GM23248 (cell line): ENCODE measurements at places on chromosomes 6 and 20.

DNA sequence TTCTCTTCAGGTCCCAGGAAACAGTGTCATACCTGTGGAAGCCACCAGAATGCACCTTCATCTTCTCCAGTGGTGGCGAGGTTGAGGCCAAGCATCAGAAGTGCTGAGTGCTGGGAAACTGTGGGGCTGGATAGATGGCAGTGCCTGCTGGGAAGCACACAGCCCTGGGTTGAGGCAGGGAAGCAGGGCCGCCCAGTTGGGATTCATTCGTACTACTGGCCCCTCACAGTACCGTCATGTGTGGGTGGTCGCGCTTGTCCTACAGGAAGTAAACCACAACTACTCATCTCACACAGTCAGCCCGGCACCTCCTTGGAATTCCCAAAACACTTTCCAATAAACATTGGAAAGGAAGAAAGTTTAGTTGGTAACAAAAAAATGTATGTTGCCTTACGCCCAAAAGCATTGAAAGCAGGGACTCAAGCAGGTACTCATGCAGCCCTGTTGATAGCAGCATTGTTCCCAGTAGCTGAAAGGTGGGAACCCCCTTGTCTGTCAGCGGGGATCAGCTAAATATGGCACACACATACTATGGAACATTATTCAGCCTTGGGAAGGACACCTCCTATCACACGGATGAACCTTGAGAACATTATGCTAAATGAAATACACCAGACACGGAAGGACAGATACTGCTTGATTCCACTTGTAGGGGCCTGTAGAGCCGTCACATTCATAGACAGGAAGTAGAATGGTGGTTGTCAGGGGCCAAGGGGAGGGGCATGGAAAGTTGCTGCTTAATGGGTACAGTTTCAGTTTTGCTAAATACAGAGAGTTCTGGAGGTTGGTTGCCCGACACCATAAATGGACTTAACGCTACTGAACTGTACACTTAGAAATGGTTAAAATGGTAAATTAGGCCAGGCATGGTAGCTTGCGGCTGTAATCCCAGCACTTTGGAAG is 162.7 kb downstream of the MTHFD1L start:
- DNase-seq = no peak

GRCh38 chr6:127606131-127606562 is 29.2 kb downstream of the C6orf58 start:
- DNase-seq = peak; percentile 57

DNA sequence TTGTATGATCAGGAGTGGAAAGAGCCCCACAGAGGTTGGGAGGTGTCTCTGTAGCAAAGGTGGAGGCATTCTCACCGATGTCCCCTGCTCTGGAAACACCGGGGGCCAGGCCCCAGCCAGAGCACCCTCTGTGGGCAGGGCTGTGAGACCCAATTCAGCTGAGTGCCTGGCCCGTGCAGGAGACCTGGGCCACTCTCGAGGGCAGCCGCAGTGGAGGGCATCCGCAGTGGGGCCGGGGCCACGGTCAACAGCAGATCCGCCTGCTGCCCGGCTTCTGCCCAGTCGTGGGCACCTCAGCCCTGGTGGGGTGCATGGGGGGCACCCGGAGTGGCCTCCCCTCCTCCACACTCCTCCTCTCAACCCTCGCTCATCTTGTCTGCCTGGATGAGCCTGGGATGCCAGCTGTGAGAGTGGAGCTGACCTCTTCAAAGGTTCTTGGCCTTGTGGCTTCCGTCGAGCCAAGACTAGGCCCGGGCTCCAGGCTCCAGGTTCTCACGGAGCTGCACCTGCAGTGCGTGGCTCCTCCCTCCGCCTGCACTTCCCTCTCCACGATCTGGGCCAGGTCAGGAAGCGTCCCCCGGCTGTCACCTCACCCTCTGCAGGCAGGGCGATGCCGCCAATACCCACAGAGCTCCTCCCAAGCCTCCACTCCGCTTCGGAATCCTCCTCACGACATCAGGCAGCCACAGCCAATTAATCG is 134.8 kb downstream of the TAF4 start:
- no peak for DNase-seq

GRCh38 chr6:96391776-96392360 is 129.7 kb upstream of the UFL1 start:
- peak; percentile 1 for DNase-seq

GRCh38 chr20:49344140-49344539 is 66.3 kb upstream of the ZNFX1 start:
- no peak for DNase-seq

GRCh38 chr6:164018133-164018532 is 603.6 kb downstream of the QKI start:
- no peak for DNase-seq

- peak; percentile 80 for DNase-seq
These were observed 222.1 kb downstream of the TMEM200A start for GRCh38 chr6:130587778-130588520.

DNA sequence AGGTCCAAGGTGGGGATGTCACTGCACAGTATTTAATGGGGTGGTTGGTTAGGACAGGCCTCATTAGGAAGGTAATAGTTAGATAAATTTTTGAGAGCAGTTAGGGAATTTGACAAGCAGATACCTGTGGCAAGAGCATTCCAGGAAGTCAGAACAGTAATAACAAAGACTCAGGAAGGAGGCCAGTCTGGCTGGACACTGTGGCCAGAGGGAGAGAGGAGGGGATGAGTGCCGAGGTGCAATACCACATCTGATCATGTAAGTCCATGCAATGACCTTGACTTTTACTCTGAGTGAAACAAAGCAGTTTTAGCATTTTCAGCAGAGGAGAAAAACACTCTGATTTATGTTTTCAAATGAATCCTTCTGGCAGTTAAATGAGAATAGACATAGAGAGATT is 990.7 kb upstream of the FLRT3 start:
- DNase-seq = no peak

DNA sequence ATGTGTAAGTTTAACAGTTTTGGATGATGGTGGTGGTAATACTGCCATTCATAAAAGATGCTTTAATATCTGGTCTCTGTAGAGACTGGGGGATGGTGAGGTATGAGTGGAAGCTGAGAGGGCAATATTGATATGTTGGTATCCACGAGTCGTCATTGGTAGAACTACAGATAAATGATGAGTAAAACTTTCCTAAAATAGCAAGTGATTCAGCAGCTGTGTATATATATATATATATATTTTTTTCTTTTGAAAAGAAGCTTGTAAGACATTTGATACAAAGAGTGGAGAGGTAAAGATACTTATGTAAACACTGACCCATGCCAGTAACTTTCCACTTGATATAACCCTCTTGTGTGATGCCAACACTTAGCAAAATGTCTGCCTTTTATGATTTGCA is 41.7 kb upstream of the CITED2 start:
- peak; percentile 22 for DNase-seq

GRCh38 chr20:53737396-53738038 is 143.9 kb upstream of the ZNF217 start:
- DNase-seq = peak; percentile 50

GRCh38 chr6:92023410-92023966 is 1395.9 kb downstream of the EPHA7 start:
- no peak for DNase-seq

GRCh38 chr6:53913286-53913685 is 118.5 kb downstream of the LRRC1 start:
- no peak for DNase-seq

GRCh38 chr6:158460602-158461169 is 99.2 kb upstream of the TMEM181 start:
- peak; percentile 80 for DNase-seq

GRCh38 chr6:145087034-145087433 is 648.3 kb downstream of the EPM2A start:
- DNase-seq = peak; percentile 42

- no peak for DNase-seq
These were observed 114.3 kb downstream of the THBS2 start for GRCh38 chr6:169139179-169139971.

DNA sequence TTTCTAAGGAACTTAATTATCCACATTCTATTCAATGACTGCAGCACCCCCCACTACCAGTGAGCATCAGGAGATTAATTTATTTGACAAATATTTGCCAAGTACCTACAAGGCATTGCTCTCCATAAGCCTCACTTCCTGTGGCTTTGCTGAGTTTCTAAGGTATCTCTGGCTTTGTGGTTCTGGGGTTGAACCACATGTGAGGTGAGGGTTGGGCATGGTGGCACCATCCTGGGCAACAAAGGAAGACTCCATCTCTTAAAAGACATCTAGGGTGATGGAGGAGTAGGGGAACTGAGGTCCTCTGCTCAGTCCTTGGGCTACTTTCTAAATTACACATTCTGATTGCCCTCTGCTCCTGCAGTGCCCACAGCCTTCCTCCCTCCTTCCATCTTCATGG is 25.5 kb upstream of the WFDC2 start:
- DNase-seq = no peak

DNA sequence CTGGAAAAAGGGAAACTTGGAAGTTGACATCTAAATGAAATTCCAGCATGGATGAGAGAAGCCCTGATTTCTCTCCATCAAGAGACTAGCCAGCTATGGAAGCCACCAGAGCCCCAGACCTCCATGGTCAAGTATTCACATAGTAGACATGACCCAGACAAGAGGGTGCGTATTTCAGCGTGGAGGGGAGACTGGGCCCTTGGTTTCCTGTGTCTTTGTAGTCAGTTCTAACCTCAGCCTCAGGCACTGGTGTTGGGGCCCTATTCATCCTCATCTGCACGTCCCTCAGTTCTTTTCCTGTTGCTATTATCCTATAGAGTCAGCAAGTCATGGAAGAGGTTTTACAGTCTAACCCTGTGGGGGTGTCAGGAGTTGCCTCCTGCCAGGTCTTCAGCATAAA is 12.5 kb downstream of the GNL1 start:
- no peak for DNase-seq

- DNase-seq = peak; percentile 79
These were observed 90.2 kb downstream of the DST start for GRCh38 chr6:56552187-56553130.

DNA sequence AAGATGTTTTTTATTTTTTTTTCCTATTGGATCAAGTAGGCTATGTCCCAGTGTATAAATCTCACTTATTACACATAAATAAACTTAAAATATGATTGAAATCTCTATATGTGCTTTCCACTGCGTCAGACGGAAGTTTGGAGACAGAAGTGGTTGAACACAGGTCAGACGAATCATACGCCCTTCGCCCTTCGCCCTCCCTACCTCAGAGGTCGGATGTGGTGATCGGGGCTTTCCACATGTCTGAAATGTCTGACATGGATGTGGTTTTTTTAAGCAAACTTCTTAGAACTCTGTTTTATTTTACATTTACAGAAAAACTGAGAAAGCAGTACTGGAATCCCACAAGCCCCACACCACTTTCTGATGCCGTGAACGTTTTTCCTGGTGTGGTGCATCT is 344.4 kb downstream of the THBS2 start:
- DNase-seq = no peak

- DNase-seq = peak; percentile 52
These were observed 555.6 kb downstream of the CD83 start for GRCh38 chr6:14673201-14673600.

DNA sequence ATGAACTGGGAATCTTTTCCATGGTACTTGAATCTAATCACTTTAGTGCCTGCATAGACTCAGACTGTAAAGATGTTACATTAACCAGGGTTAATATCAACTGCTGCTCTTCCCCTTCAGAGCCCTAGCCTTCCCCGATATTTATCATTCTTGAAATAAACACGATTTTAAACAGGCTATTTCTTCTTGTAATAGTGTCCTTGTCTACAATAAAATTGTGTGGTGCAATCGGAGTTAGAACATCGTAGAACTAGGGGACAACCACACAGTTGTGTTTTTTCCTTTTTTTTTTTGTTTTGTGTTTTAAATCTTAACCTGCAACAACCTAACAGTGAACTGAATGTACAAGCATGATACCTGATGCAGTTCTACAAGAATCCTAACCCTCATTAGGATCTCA is 4.5 kb downstream of the GJA1 start:
- peak; percentile 16 for DNase-seq

DNA sequence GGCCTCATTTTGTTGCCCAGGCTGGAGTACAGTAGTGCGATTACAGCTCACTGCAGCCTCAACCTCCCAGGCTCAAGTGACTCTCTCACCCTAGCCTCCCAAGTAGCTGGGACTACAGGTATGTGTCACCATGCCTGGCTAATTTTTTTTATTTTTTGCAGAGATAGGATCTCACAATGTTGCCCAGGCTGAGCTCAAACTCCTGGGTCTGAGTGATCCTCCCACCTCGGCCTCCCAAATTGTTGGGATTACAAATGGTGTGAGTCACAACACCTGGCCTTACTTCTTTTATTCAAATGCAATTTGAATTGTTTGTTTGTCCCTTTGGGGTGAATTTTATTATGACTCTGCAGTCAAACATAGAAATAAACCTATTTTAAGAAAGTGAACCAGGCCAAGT is 131.7 kb upstream of the SLC22A16 start:
- no peak for DNase-seq

GRCh38 chr6:14320332-14320731 is 202.8 kb downstream of the CD83 start:
- DNase-seq = no peak

- no peak for DNase-seq
These were observed 13.4 kb downstream of the LINC00237 start for GRCh38 chr20:21092806-21093205.

- no peak for DNase-seq
These were observed 34.9 kb upstream of the SLC22A1 start for GRCh38 chr6:160086754-160087153.

DNA sequence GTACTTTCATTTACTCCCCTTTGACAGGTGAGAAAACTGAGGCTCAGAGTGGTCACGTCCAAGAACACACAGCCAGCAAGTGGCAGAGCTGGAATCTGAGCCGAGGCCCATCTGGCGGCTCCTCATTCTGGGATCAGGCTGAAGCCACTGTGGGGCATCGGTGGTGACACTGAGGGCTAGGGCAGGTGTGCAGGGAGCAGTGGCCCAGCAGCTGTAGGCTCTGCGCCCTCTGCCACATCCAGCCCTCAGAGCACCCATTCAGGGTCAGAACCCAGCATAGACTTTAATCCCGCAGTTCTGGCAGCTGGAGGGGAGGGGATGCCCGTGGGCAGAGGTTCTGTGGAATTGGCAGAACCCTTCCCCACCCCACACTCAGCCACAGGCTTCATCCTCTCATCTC is 210.3 kb downstream of the PREX1 start:
- DNase-seq = no peak

- DNase-seq = no peak
These were observed 98.2 kb upstream of the NAA20 start for GRCh38 chr20:19918965-19919329.

GRCh38 chr6:148550569-148550968 is 196.3 kb upstream of the UST start:
- DNase-seq = no peak

- peak; percentile 26 for DNase-seq
These were observed 91.8 kb downstream of the INSM1 start for GRCh38 chr20:20459726-20460125.

DNA sequence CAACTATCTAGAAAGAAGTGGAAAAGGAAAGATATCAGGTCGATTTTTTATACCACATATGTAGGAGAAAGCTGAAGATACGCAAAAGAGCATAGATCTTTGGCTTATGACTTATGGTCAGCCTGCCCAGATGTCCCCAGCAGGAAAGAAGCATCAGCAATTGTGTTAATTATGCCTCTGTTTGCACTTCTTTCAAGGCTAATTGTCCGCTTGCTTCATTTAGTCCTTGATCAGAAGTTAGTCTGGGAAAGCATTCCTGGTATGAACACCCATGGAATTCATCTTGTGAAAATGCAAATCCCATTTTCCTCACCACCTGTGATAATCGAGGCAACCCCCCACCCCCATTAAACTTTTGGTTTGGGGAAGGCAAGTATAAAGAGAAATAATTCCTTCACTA is 62.8 kb downstream of the ATP9A start:
- DNase-seq = no peak

GRCh38 chr6:112268654-112269053 is 14.3 kb upstream of the LAMA4 start:
- DNase-seq = peak; percentile 50
